ENCODE measurements at places on chromosomes 2 and 18.

DNA sequence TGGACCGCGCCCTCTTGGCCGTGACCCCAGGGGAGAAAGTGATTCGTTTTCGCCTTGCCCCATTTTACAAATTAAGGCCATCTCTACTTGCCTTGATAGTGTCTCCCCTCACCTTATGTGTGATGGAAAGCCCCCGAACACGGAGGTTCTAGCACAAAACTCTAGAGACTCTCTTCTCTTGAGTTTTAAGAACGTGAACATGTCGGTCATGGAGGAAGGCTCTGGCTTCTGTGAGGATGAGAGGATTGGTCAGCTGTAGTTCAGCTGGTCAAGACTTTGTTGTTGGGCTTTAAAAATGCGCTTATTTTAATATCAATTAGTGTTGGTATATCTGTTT, 828 bp downstream of the DYNC1I2 start:
- no peak for DNase-seq

DNA sequence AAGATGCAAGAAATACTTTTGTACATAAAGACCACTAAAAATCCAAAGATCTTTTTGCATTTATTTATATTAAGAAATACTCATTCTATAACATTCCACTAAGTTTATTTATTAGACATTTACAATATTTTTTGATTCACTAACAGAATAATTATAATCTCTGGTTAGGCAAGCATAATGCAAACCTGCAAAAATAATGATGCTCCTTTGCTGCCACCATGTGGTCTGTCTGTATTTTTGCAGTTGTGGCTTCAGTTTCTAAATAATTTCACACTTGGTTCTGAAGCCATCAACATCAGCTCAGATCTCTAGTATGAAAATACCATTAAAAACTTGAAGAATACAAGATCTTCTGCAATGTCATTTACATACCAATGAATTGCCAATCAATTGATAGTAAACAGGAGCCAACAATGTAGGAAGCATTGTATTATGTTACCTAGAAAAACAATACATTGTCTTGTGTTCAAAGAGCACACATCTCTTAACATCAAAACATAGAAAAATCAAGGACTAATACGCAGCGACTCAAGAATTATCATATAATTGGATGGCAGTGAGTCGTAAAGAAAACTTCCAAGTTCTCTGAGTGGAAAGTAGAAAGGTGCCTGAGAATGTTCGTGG, 28.8 kb upstream of the WDR75 start:
- peak; percentile 64 for DNase-seq

DNA sequence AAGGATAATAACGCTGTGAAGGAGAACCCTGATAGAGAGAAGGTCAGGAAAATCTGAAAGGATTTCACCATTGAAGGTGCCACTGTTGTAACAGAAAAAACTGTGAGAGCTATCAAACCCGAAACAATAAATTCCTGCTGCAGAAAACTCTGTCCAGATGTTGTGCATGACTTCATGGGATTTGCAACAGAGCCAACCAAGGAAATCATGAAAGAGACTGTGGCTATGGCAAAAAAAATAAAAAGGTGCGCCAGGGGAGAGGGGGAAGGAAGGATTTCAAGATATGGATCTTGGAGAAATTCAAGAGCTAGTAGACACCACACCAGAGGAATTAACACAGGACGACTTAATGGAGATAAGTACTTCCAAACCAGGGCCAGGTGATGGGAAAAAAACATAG, 88.0 kb downstream of the LDLRAD4 start:
- DNase-seq = no peak

DNA sequence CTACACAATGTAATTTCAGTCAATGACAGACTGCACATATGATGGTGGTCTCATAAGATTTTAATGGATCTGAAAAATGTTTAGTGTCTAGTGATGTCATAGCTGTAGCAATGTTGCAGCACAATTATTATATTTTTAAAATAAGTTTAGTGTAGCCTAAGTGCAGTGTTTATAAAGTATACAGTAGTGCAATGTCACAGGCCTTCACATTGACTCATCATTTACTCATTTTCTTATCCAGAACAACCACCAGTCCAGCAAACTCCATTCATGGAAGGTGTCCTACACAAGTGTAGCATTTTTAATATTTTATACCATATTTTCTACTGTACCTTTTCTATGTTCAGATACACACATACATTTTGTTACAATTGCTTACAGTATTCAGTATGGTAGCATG, 663.1 kb downstream of the ERBB4 start:
- DNase-seq = no peak
